Spinal cord (tissue), 10 donors: ENCODE measurements at places on chromosomes 7 and 10.

DNA sequence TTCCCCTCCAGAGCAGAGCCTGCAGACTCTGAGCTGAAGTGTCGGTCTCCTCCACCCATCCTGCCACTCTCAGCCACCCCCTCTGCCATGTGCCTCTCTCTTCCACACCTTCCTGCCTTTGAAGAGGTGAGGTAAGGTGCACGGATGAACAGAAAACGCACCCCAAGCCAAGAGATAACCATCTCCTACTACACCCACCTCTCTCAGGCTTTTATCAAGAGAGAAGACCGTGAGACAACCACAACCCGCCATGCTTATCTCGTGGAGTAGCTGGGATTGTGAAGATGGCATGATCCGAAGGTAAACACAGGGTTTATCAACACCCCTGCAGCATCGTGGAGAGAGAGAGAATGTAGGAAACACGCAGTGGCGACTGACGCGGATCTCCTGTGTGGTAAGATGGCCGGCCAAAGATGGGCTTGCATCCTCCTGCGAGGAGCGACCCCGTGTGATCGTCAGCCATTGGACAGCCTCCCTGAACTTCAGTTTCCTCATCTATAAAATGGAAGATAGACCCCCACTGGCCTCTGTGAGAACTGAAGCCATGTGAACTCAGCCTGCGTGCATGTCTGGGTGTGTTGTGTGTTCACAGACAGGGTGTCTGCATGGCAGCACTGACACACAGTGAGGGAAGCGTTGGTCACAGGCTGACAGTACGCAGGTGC, 219.0 kb downstream of the DIP2C start:
- no peak for DNase-seq

- DNase-seq = no peak
Observed at GRCh38 chr7:70645279-70645678, 486.7 kb upstream of the GALNT17 start.

DNA sequence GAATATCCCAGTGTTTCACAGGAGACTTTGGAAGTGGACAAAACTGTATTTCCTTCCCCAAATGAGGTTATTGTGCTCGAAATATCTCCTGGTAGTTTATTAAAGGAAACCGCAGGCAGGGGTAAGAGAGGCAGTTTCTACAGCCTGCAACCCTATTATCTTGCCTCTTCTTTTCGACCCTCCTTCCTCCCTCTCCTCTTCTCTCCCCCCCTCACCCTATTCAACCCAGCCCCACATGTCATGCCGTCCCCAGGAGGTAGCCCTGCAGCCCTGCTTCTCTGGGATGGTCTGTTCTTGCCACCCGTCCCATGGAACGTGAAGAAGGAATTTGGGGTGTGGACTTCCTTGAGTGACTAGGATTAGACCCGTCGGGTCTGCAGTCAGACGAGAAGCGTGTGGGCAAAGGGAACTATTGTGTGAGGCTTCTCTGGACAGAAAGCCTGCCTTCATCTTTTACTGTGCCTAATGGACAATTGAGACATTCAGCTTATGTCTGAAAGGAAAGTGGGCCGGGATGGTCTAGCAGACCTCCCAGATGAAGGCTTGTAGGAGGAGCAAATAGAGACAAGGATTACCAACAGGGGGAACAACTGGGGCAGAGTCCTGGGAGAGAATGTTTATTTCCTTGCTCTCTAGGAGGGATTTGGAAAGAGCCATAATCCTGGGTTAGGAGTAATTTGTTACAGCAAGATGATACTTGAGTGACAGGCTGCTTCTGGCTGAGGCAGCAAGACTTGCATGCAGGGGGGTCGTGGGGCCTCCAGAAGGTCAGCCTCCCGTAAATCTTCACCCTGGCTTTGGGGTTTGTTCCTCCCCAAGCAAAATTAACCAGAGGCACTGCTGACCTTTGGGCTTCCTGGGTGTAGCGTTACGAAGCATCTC, 77.8 kb downstream of the TCF7L2 start:
- DNase-seq = no peak

DNA sequence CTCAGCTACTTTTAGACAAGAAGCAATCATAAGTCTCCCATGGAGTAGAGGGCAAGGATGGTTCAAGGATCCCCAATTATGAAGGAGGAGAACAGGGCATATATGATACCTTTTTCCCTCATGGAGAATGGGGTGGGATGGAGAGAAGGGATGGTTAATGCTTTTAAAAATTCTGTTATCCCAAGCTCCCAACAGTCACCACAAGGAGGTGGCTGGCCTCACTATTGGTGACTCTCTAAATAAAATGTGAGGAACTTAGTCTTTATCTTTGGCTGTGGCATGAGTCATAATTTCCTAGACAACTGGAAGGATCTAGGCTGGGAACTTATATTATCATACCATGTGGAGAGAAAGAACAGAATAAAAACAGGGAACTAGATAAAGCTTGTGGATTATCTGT, 297.0 kb downstream of the PHTF2 start:
- DNase-seq = no peak

DNA sequence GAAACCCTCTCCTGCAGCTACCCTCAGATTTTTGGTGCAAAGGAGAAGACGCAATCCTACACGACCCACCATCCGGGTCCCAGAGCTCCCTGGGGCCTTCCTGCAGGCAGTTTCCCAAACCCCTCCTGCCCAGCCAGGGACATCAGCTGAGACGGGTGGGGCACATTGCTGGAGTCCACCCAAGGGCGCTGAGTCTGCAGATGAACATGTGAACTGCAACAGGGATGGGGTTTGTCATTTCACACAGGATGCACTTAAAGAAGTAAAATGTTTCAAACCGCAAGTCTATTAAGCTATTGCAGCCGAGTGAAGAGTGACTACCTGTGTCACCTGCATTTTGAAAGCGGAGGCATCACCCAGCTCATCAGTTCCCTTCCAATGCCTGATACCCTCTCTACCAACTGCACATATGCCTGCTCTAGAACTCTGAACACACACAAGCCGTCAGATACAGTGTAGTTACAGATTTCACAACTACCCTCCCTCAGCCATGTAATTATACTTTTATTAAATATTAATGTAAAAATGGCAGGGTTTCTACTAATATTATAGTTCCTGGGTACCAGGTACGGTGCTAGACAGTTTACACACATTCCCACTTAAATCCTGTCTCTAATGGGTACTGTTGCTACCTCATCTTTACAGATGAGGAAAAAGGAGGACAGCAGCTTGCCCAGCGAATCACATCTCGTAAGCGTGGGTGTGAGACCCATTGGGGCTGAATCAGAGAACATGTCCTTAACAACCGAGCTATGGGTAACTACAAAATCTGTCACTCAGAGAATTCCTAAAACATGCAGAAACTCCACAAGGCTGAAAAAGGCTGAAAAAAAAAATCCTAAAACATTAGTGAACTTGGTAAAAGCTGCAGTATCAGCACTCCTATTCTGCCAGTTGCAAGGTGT, 71.2 kb downstream of the GRB10 start:
- DNase-seq = no peak

DNA sequence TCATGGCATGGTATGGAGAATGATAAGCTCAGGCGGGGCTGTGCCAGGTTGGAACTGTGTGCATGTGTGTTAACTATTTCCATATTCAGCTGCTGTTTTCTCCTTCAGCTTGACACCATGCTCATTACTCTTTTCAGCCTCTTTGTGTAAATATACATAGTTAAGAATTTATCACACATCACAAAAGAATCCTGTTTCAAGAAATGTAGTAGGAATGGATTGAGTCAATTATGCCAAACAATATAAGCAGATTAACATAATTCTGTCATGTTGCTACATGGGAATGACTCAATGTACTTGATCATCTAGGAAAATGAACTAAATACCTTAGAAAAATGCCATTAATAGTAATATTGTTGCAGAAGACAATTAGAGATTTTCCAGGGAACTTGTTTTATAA, 687.4 kb downstream of the PARD3 start:
- no peak for DNase-seq

- no peak for DNase-seq
Observed at GRCh38 chr7:25978466-25978865, 173.5 kb upstream of the NFE2L3 start.

GRCh38 chr10:18449611-18450026, 201.8 kb downstream of the NSUN6 start:
- DNase-seq = peak; percentile 27

- DNase-seq = no peak
Observed at GRCh38 chr7:157139111-157139809, 534 bp downstream of the UBE3C start.
